Lung microvascular endothelial cell (primary cell): ENCODE measurements at places on chromosomes 1 and 21. TPM values are rescaled to one million over a fixed set of nuclear protein-coding genes. Genes with fewer than 3 reads are reported as not detected.

DNA sequence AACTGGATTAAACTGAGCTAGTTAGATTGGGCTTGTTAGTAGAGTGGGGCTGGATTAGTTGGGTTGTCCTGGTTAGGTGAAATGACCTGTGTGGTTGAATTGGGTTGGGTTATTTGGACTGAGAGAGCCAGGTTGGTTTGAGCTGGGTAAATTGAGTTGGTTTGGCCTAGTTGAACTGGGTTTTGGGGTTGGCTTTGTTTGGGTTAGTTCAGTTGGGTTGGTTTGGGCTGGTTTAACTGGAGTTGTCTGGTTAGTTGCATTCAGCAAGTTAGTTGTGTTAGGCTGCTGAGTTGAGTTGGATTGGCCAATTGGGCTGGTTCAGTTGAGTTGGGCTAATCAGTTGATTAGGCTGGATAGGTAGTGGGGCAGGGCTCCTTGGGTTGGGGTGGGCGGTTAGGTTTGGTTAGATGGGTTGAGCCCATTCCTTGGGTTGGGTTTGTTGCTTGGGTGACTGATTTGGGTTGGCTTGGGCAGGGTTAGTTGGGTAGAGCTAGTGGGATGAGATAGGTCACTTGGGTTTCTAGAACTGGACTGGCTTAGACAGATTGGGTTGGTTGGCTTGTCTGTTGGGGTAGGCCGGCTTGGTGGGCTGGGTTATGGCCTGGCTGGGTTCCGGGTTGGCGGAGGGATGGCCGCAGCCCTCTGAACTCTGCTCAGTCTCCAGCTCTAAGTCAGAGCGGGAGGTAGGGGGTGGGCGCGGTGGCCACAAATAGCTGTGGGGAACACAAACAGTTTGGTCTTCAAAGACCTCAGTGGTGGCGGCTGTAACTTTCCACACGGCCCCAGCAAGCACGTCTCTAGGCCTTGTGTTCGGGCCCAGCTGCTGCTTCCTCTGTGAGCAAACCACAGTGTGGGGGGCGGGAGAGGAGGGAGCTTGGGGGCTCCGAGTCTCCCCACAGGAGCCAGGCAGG, 67.2 kb upstream of the RUNX3 start:
- DNase-seq = no peak

- no peak for DNase-seq
Measured at GRCh38 chr1:214514819-214515383, 36.5 kb downstream of the PTPN14 start.

DNA sequence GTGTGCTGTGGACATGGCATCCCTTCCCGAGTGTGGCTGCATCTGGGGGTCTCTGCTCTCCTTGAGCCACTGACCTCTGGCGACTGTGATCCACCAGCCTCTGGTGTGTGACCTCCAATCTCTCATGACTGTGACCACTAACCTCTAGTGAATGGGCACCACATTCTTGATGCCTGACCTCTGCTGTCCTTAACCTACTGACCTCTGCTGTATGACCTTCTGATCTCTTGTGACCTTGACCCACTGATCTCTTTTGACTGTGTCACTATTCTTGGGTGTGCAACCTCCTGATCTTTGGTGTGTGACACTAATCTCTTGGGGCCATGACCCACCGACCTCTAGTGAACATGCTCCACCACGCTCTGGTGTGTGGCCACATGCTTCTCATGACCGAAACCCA, 45.8 kb upstream of the KDM4A start:
- DNase-seq = no peak

GRCh38 chr1:94688646-94689045, 131.5 kb upstream of the SLC44A3 start:
- no peak for DNase-seq

The DMRTA2 gene
- not detected in 2 replicates for total RNA-seq

The AMY1A gene
- total RNA-seq = not detected in 2 replicates

The FNDC5 gene
- 0.20 and 0.44 TPM in 2 replicates for total RNA-seq

The TRIM17 gene
- total RNA-seq = not detected in 2 replicates
